ENCODE measurements at places on chromosomes 4 and X.

DNA sequence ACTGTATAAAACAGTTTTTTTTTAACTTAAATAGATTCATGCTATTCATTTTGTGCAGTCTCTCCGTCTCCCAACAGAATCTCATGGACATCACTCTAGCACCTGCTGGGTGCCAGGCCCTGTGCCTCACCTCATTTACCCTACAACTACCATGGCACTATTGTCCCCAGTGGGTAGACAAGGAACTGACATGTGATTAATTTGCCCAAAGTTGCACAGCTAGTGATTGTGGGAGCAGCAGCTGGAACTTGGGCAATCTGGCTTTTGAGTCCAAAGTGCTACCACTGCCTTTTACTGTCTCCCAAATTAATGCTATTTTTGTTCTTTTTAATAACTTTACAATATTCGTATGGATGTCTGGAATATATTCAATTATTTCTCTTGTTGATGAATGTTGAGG lies 11.2 kb upstream of the PGRMC2 start:
- DNase-seq: no peak

DNA sequence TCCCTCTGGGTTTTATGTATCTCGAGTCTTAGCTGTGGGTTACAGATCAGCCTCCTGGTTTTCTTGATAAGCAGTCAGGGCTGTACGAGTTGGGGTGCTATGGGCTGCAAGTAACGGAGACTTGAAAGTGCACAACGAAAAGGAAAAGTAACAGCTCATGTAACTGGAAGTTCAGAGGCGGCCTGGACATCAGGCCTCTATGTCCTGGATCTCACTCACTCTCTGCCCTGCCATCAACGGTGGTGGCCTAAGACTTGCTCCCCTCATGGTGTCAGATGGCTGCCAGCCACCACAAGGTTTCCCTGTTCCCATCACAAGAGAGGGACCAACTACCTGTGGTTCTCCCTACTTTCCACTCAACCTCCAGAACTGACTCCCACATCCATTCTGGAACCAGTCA lies 4.8 kb downstream of the PPP2R2C start:
- DNase-seq: no peak

DNA sequence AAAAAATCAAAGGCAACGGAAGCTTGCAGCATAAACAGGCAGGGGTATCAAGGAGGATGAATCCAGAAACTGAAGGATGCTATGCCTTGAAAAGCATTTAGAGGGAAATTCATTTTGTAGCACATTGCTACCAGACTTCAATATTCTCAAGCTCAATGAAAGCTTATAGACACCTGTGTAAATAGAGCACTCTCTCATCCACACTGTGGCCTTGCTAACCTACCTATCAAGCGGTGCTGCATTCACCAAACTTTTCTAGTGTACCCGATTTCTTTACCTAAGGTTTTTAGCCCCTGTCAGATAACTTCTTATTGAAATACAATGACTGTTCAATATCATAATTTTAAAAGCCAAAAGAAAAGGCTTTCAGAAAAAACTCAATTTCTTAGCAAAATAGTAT lies 20.2 kb upstream of the HSD17B13 start:
- no peak for DNase-seq

- no peak for DNase-seq
Measured at GRCh38 chrX:72349190-72349589, 43.5 kb upstream of the CITED1 start.

- no peak for DNase-seq
Measured at GRCh38 chr4:140653718-140654494, 85.1 kb upstream of the UCP1 start.

GRCh38 chr4:146490106-146490505 lies 31.6 kb downstream of the SLC10A7 start:
- no peak for DNase-seq

All from NCI-H187 (cell line).